Activated B cell treated with CpG ODN at 0.5 μM for 24 hours (primary cell): ENCODE measurements at places on chromosomes 11 and 22. TPM values are rescaled to one million over a fixed set of nuclear protein-coding genes. Genes with fewer than 3 reads are reported as not detected.

DNA sequence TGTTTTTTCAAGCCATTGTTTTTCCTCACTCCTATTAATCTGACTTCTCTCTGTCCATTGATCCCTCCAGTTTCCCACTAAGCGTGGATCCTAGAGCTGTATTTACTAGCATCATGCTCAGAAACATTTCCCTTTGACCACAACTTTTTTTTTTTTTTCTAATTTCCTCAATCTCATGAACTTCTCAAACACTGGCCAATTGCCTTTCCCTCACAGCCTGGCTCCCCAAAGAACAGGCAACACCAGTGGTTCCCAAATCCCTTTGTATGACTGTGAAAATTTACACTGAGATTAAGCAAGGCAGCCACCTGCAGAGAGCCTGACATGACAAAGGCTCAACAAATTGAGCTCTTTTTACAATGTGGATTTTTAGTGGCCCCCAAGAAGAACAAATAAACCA, 1.4 kb upstream of the TPP1 start:
- DNase-seq = no peak

DNA sequence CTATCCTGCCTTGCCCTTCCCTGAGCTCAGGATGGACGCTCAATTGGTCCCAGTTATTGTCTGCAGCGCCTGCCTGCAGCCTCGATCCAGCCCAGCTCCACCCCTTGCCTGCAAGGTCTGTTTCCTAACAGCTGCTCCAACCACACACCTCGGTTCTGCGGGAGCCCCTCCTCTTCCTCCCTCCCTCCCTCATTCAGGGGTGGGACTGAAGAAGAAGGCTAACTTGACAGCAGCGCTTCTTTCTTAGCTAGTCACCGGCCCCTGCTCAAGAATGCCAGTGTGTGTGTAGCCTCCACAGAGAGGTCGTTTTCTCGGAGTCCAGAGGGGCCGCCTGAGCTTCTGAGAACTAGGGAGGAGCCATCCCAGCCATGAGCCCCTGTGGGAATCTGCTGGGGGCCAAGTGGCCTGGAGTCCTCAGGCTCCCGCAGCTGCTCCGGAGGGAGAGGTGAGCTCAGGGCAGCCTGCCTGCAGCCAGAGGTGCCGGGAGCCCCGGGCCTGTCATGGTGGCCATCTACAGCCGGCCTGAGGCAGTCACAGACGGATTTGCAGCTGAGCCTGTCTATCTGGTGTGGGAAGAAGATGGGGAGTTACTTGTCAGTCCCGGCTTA, 36.1 kb downstream of the LIMK2 start:
- no peak for DNase-seq

- DNase-seq = no peak
Measured at GRCh38 chr11:67211656-67212436, 54.4 kb upstream of the GRK2 start.

GRCh38 chr11:74284466-74284865, 27.0 kb downstream of the P4HA3 start:
- no peak for DNase-seq

KBTBD3 gene
- total RNA-seq = 6.5 and 7.7 TPM in 2 replicates

- DNase-seq = peak; percentile 42
Measured at GRCh38 chr11:120168960-120169681, 31.2 kb upstream of the TRIM29 start.

GRCh38 chr11:126997196-126997595, 3.4 kb downstream of the KIRREL3 start:
- DNase-seq = no peak

DNA sequence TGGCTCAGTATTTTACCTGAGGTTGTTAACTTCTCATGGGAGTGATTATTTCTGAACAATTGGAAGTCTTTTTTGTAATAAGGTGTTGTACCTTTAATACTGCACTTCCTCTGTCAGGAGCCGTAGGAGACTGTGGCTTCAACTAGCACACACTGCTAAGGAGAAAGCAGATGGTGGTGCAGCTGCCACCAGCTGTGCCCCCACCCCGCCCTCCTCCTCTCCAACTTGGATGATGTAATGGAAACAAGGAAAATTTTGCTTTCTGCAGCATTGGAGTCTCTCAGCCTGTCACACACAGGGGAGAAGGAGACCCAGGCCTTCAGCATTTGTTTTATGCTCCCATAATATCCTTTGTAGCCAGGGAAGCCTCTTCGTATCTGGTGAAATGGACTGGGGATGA, 91.2 kb downstream of the TEAD1 start:
- no peak for DNase-seq

MOV10L1 gene
- not detected in 2 replicates for total RNA-seq

DNA sequence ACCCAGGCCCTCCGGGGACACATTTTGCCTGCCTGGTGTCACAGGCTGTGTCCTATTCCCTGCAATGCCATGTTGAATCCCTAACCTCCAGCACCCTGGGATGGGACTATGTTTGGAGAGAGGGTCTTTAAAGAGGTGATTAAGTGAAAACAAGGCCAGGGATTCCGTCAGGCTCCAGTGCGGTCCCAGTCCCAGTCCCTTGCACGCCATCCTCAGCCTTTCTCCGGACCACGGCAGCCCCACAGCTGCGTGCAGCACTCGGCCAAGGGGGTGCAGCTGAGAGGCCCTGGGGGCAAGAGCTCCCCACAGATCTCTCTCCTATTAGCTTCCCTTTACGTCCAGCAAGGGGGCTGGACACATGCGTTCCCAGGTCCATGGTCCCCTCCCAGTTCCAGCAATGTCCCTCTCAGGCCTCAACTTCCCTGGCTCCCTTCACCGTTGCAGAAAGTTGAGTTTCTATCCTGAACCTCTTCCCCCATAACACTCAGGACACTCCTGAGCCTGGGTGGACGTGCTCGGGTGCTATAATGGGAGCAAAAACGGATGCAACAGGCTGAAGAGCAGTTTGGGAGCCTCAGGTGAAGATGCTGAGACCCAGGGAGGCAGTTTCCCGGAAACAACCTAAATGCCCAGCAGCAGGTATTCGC, 1422.7 kb downstream of the BRD1 start:
- DNase-seq = no peak

DNA sequence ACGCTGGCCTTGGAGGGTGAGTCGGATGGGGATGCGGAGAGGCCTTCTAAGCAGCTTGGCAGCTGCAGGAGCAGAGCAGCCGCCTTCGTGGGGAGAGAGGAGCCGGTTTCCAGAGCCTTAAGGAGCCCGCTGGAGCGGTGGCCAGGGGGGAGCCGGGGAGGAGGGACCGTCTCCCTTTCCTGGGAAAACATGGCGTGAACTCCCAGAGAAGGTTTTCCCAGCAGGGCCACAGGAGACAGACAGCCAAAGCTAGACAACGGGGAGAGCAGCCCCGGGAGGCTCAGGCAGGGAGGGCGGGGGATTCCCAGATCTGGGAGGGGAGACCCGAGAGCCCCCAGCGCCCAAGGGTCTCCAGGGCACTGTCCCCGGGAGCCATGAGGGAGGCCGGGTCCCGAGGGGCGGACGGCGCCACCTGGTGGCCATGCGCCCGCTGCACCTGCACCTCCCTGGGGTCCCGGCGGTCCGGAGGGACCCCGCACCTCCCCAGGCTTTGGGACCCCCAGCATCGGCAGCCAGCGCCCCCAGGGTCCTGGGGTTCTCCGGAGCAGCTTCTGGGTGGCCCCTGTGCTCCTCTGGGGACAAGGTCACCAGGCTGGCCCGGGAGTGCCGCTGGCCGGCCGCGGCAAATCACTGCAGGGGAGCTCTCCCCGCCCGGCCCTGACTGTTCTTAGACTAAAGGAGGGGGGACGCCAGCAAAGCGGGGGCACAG, 2.4 kb upstream of the SYT8 start:
- peak; percentile 76 for DNase-seq

GRCh38 chr22:24950272-24950902, 2.1 kb upstream of the KIAA1671 start:
- DNase-seq = no peak

- DNase-seq = no peak
Measured at GRCh38 chr11:112627588-112628045, 333.6 kb upstream of the NCAM1 start.

SEZ6L gene
- not detected in 2 replicates for total RNA-seq

WBP2NL gene
- total RNA-seq = 6.8 and 7.8 TPM in 2 replicates

GRCh38 chr11:27540051-27540450, 33.5 kb upstream of the LIN7C start:
- no peak for DNase-seq

DNA sequence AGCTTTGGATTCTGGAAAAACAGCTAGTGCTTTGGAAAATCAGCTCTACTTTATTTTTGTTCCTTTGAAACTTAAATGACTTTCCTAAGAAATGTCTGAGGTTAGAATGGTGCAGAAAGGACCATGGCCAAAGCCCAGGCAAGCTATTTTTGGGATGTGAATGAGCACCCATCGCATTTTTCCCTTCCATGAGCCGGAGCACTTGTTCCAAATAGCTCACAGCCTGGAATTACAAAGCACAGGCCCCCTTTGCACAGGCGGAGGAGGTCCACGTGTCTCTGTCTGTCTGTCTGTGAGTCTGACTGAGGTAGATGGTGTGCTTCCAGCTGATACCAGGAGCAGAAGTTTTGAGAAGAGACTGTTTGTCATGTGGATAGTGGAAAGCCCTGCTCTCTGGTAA, 50.7 kb downstream of the MICAL2 start:
- DNase-seq = no peak

KLHL35 gene
- 0.11 and 0.49 TPM in 2 replicates for total RNA-seq

PRG3 gene
- total RNA-seq = not detected in 2 replicates

DNA sequence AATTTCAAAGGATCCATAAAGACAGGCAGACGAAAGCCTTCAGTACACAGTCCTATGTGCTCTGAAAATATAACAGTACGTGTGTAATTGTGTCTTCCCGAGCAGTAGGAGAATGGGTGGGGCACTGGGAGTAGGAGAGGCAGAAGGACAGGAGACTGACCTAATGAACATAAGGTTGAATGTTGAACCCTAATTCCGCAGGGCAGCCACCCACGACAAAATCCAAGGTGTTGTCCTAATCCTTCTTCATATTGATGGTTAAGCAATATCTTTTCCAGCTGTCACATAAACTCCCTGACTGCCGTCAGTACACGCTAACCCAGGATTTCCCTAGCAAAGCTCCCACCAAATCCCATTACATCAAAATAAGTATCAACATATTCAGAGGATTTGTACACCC, 34.5 kb downstream of the SPATA19 start:
- no peak for DNase-seq

GRCh38 chr11:60658409-60658808, 41.0 kb upstream of the MS4A8 start:
- DNase-seq = no peak

- DNase-seq = no peak
Measured at GRCh38 chr11:108115500-108116140, 5.7 kb upstream of the ACAT1 start.

DNA sequence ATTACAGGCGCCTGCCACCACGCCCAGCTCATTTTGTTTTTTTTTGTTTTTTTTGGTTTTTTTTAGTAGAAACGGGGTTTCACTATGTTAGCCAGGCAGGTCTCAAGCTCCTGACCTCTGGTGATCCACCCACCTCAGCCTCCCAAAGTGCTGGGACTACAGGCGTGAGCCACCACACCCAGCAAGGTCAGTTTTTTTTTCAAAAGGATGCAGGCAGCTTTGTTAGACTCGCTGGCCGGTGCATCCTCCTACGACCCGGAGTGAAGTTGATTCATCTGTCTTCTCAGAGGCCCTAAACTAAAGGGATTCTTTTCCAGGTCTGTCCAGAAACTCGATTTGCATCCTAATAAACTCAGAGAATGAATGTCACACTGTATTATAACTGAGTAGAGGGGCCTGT, 182.3 kb downstream of the DBX1 start:
- DNase-seq = no peak

DNA sequence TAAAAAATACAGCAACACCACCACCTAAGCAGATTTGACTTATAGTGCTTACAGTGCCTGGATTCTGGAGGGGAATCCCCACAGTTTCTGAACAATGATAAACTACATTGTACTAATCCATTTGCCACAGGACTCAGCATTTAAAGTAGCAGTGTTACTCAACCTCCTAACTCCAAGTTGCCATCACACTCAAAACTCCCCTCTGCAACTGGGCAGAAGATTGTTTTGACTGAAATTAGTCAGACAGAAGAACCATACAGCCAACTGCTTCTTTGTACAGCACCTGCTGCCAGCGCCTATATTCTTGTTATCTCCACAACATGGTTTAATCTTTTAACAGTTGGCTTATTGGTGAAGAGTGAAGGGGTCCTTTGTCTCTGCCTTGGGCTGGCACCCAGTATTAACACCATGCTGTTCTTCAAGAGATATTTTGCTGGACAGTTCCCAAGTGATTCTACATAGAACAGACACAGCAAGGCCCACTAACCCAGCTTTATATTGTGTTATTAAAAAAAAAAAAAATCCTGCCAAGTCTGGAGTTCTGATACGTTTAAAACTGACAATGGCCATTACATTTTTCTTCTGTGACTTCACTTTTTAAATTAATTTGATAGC, 273.2 kb downstream of the DCDC1 start:
- no peak for DNase-seq

DNA sequence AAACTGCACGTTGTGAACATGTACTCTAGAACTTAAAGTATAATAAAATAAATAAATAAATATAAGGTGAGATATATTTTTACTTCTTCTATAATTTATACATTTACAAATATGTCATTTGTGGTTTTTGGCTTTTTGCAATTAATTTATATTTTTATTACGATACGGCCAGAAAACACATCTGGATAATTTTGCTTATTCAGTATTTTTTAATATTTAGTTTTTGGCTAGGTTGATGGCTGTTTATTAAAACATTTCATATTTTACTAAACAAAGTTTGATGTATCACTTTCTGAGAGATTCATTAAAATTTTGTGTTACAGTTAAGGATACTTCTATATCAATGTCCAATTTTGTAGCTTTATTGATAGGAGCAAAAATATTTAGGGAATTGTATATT, 15.7 kb upstream of the TYR start:
- no peak for DNase-seq

GRCh38 chr11:22491555-22492225, 133.9 kb downstream of the FANCF start:
- DNase-seq = no peak

CDC42BPG gene
- total RNA-seq = 2.2 and 3.7 TPM in 2 replicates

DNA sequence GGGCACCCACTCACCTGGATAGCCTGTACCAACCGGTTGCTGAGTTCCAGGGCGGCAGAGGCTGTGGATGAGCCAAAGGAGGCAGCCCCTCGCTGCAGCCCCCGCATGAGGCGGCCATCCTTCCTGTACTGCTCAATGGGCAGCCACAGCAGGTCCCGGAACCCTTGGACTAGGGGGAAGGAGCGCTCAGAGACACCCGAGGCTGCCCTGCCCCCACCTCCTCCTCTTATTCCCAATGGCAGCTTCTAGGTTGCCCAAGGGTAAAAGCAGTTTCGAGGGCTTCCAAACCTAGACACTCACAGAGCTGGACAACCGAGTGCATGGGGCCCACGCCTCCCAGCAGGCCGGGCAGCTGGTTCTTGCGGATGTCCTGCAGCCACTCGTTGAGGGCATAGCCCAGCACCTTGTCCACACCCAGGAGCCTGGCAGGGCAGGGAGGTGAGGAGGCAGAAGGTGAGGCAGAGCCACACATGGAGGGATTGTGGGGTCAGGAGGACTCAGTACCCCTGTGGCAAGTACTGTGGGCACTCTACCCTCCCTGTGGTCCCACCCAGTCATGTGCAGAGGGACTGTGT, 18.1 kb upstream of the EHD1 start:
- DNase-seq = no peak

MYOD1 gene
- not detected in 2 replicates for total RNA-seq

DNA sequence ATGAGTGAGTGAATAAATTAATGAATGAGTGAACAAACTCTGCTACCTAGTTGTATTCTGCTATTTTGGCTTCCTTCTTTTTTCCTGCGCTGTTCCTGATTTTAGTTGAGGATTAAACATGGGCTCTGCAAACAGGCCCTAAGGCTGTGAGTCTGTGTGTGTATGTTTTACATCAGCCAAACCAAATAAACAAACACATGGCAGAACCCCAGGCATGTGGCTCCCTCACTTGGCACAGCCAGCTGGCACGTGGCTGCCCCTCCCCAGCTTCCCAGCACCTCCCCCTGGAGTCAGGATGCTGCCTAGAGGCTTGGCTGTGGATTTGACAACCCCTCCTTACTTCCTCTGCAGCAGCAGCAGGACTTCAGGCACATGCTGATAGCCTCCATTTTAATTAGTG, 593.2 kb downstream of the INSC start:
- DNase-seq = no peak
